Dermis blood vessel endothelial cell (primary cell): ENCODE measurements at places on chromosomes 7 and 10. TPM values are rescaled to one million over a fixed set of nuclear protein-coding genes. Genes with fewer than 3 reads are reported as not detected.

GRCh38 chr7:30450240-30450982, 28.2 kb downstream of the NOD1 start:
- no peak for DNase-seq

GRCh38 chr7:108415084-108415483, 41.2 kb downstream of the NRCAM start:
- DNase-seq = no peak

The ZNF487 gene
- total RNA-seq = 2.7 TPM in 2 replicates

The SLC18A3 gene
- not detected in 2 replicates for total RNA-seq

The CYP26C1 gene
- 1.9 and 5.4 TPM in 2 replicates for total RNA-seq

The TMEM229A gene
- total RNA-seq = not detected in 2 replicates

The MEOX2 gene
- total RNA-seq = 46.5 and 53.9 TPM in 2 replicates

DNA sequence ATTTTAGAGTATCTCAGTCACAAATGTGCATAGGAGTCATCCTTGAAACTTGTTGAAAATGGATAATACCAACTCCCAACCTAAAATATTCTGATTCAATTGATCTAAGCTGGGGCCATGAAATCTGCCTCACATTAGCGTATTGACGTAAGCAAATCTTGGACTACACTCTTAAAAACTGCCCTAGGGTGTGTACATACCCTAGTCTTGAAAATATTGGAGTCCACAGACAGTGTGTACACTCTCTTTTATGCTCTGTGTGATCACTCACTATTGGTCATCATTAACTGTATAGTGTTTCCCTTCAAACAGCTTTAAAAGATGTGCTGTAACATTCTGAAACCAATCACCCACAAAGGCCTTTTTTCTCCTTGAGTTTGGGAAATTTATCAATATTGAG, 102.9 kb upstream of the FERD3L start:
- no peak for DNase-seq

GRCh38 chr10:25725917-25726716, 207.9 kb upstream of the MYO3A start:
- peak; percentile 66 for DNase-seq

The IQUB gene
- 0.05 and 0.34 TPM in 2 replicates for total RNA-seq

DNA sequence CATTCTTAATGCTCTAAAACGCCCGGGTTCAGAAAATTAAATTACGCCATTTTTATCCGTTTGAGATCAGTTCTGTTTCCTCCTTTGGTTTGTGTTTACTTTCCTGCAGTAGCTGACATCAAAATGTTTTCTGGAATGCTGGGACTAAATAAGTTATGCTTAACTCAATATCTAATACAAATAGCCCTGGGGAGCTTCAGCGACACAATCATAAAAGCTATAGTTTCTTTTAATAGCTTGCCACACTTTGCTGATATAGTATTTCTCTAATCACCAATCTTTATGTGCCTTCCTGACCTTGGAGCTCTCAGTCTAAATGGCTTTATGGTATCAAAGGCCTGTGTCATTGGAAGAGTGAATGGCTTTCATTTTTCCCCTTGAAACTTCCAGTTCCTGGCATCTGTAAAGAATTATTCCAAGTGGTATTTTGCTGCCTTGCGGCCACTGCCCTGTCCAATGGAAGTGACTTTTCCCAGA, 202.7 kb downstream of the HDAC9 start:
- DNase-seq = no peak

GRCh38 chr10:91590904-91591796, 41.7 kb downstream of the PPP1R3C start:
- DNase-seq = peak; percentile 29

DNA sequence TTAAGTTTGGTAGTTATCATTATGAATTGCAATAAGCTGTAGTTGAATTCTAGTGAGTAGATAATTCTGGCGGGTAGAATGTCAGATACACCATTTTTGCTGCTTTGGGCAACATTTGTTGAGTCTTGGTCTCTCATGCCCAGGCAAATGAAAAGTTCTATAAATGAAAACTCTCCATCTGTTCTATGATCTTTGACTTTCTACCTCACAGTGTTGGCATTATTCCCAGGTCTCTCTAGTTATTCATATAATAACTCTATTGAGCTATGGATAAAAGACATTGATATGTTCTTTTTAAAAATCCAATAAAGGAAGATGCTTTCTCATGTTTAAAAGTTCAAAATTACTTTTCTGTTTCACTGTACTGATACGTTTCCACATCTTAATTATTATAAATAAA, 415.3 kb upstream of the SEMA3D start:
- peak; percentile 6 for DNase-seq

DNA sequence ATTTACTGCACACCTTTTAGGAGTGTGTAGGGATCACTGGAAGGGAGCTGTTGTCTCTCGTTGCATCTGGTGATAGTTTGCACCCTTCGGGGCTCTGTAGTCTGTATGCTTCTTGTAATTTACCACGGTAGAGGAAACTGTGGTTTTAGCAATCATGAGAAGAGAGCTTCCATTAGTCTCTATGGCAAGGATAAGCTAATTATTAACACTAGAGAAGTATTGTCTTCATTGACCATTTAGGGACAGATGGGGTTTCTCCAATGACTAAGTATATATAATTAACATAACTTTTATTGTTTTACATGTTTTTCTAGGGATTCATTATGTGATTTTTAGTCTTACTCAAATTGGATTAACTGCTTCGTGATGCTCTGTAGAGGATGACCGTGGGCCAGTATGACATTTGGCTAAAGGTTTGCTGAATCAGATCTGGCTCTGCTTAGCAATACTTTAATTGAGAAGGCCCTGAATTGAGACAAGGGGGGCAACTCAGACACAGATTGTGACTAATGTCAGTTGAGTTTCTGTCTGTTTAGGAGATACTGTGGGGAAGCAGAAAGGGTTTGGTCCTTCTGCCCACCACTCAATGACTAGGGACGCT, 8.7 kb downstream of the SLC18A2 start:
- DNase-seq = no peak

GRCh38 chr7:636396-636795, 90.1 kb upstream of the DNAAF5 start:
- DNase-seq = peak; percentile 63

DNA sequence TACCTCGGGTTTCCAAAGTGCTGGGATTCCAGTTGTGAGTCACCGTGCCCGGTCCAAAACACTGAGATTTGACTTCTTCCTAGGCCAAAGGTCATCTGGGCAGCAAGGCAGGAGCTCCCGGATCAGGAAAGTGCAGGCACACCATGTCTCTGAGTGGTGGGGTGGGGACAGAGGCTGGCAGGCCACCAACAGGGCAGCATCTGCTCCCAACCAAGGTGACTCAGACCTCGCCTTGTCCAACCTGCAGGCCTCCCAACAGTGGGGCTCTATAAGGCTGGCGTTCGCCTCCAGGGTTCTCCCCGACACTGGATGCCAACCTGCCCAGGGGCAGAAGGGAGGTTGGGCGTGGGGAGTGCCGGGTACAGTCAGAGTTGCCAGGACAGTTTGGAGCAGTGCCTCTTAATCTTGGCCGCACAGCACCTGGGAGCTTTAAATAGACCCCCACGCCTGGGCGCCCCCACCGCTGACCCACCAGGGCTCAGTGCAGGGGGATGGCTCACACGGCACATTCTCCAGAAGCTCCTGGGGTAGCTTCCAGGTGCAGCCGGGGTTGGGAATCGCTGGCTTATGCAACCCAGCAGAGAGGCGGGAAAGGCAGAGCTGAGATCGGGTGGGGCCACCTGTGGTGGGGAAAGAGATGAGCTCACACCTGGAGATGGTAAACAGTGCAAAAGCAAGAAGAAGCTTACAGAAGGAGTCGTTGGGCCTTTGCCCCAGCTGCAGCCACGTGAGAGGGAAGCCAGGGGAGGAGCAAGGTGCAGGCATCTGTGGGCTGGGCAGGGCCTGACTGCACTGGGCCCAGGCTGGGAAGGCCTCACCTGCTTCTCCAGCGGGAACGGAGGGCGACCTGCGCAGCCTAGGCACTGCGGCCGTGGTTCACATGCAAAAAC, 10.9 kb downstream of the CALML5 start:
- DNase-seq = no peak

DNA sequence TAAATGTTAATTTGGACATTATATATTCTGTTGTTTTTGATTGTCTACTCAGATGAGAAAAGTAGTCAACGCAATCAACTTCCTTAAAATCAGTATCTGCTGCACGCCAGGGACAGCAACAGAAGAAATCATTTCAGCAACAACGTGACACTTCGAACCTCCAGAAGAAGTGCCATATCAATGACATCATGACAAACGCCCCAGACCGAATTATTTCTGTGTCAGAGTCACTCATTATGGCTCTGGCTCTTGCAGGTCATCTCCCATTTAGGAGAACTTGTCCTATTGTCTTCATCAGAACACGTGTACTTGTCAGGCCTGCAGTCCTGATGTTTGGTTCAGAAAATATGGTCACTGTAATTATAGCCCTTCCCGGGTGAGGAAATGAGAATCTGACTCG, 276.3 kb downstream of the ADARB2 start:
- no peak for DNase-seq

GRCh38 chr10:18955061-18955460, 93.5 kb upstream of the MALRD1 start:
- DNase-seq = no peak

The EFCAB10 gene
- not detected in 2 replicates for total RNA-seq

GRCh38 chr10:89355394-89355931, 22.4 kb upstream of the IFIT1B start:
- DNase-seq = no peak

DNA sequence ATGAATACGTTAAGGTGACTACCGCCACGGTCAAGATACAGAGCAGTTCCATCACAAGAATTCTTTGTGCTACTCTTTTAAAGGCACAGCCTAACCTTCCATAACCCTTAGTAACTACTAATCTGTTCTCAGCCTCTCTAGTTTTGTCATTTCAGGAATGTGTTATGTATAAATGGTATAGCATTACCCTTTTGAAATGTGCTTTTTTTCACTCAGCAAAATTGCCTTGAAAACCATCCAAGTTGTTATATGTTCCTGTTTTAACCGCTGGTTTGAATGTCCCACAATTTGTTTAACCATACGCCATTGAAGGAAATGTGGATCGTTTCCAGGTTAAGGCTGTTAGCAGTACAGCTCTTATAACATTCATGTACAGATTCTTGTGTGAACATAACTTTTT, 32.0 kb downstream of the WAC start:
- no peak for DNase-seq

GRCh38 chr7:30028749-30029635, 780 bp downstream of the PLEKHA8 start:
- no peak for DNase-seq

The PRLHR gene
- total RNA-seq = not detected in 2 replicates

The TFAM gene
- total RNA-seq = 39.0 and 61.0 TPM in 2 replicates

- peak; percentile 38 for DNase-seq
Measured at GRCh38 chr7:5528071-5528814, 104.6 kb upstream of the TNRC18 start.

DNA sequence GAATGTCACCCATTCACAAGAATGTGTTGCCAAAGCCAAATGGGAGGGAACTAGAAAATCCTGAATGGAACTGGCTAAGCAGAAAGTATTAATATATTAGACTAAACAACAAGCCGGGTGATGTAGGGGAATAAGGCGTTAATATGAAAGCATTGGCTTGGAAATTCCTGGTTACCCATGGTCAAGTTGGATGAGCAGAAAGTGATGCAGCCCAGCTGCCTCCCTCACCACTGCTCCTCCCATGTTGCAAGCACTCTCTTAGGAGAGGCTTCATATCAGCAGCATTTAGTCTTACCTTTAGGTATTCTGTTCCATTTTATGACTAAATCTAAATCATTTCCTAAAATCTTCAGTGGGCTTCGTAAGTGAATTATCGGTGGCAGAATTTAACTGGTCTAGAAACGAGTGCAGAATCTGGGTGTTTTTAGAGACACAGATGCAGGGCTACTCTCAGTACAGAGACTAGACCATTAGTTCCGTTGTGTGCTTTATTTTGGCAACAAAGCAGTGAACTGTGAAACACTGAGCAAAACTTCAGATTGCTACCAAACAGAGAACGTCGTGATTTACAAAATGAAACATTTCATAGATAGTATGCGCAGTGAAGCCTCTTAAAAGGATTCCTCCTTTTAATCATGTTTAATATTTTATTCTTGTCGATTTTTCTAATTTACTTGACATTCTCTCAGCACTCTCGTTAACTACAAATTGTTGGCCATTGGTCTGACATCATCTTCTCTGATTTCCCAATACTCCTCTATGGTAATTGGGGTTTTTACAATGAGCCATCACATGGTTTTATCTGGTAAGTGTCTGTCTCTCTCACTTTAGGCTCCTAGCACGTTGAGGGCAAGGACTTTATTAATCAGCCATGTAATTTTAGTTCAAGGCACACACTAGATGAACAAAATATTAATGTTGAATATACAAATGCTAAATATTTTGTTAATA, 22.0 kb upstream of the HGF start:
- no peak for DNase-seq

The ATG9B gene
- 0.28 TPM in 1 of 2 replicates, not detected in the other for total RNA-seq

The GNB2 gene
- 85.4 and 154 TPM in 2 replicates for total RNA-seq

The ADAM12 gene
- total RNA-seq = 0.28 and 0.68 TPM in 2 replicates

DNA sequence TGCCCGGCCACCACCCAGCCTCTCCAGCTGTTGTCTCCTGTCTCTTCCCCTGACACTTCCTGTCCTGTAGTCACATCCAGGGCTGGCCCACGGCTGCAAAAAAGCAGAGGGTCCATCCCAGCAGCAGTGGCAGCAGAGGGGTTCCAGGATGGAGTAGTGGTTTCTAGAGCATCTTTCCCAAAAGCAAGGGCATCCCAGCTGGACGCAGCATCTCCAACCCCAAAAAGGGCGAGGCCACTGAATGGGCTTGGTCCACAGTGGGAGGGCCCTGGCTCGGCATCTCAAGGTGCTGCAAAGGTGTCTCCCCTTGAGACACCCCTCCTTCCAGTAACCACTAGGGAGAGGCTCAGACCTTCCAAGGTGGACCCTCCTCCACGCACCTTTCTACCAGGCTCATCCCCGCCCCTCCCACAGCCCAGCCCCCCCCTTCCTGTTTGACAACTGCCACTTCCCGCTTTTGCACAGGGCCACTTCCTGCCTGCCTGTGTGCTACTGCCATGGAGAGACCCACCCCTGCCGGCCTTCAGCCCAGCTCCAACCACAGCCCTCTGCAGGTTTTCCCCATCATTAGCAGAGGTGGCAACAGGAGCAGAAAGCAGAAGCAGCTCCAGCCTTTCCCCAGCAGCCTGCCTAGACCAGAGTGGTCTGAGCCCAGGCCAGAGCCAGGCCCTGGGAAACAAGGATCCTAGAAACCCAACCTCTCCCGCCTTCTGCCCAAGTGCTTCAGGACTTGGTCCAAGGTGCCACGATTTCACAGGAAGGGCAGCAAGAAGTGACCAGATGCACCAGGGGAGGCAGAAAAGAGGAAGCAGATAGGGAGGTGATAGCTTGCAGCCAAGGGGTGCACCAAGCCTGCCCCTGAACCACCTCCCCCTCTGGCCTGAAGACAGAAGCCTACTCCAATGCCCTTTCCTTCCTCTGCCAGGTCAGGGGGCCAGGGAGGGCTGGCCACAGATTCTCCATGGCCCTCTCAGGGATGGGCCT, 8.6 kb downstream of the CAMK2G start:
- peak; percentile 33 for DNase-seq
